ENCODE measurements at places on chromosomes 3 and 15.

DNA sequence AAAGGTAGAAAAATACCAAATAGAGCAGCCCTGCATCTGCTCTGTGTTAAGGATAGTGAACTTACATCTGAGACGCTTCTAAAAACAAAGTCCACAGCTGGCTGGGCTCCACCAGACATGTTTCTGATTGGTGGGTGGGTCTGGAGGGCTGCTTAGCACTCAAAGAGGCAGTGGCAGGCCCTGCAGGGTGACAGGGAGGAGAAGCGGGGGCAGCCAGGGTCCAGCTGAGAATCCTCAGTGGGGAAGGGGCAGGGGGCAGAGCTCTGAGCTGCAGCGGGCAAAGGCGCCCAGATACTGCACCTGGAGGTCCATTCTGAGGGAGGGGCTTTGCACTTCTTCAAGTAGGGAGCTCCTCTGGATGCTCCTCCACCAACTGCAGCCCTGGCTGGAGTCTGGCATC lies 28.1 kb downstream of the PRR23E start:
- no peak for DNase-seq

DNA sequence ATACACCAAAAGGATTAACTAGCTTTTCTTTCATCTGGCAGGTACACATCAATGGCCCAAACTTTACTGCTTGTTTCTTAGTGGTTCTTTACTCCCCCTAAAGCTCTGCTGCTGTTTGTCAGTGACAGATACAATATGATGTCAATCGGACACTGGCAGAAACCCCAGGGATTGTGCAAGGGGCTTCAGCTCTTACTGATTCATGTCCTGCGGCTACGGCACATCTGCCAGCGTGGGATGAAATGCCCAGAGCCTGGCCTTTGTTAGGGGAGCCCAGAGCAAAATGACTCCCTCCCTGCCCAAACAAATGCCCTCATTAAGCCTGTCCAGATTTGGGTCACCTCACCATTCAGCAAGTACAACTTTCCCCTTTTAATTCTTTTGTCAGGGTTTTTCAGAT lies 28.3 kb downstream of the SRP14 start:
- no peak for DNase-seq

DNA sequence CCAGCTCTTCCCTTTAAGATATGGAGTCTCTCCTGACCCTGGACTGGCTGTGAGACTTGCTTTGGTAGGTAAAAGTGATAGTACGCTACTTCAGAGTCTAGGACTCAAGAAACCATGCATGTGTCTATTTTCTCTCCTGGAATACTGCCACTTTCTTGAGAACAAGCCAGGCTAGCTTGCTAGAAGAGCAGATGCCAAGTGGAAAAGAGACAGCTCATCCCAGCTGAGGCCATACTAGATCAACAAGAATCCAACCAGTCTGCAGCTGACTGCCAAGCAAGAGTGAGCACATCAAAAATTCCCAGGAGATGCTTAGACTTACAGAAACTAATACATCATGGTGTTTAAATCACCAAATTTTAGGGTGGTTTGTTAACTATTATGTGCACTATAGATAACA lies 208.3 kb upstream of the RBMS3 start:
- DNase-seq, result no peak

GRCh38 chr15:38475361-38475760 lies 21.4 kb downstream of the FAM98B start:
- DNase-seq, result no peak
